G401 (cell line): ENCODE measurements at places on chromosomes 1 and 21. TPM values are rescaled to one million over a fixed set of nuclear protein-coding genes. Genes with fewer than 3 reads are reported as not detected.

NEK2 gene
- 38.2 and 42.5 TPM in 2 replicates for total RNA-seq

PLEKHA6 gene
- total RNA-seq: not detected in 2 replicates

DNA sequence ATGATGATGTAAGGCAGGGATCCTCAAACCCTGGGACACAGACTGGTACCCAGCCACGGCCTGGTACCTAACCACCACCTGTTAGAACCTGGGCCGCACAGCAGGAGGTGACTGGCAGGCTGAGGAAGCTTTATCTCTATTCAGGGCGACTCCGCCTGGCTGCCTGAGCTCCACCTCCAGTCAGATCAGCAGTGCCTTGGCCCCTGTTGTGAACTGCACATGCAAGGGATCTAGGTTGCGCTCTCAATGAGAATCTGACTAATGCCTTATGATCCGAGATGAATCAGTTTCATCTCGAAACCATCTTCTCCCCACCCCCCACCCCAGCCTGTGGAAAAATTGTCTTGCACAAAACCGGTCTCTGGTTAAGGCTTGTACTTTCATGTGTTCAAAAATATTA is 4.2 kb downstream of the RNPC3 start:
- DNase-seq: no peak

- DNase-seq: no peak
Observed at GRCh38 chr1:163049296-163049695, 19.9 kb upstream of the RGS4 start.
